ENCODE measurements at places on chromosomes 13 and 19.
A peak's percentile ranks its signal among the peaks of the same experiment; 100 is the strongest.

GRCh38 chr19:3698974-3699740 lies 1.1 kb downstream of the PIP5K1C start:
- no peak for DNase-seq

- DNase-seq = no peak
Measured at GRCh38 chr13:48478391-48478790, 54.5 kb downstream of the RCBTB2 start.

GRCh38 chr13:98792785-98793495 lies 40.5 kb upstream of the SLC15A1 start:
- DNase-seq = no peak

DNA sequence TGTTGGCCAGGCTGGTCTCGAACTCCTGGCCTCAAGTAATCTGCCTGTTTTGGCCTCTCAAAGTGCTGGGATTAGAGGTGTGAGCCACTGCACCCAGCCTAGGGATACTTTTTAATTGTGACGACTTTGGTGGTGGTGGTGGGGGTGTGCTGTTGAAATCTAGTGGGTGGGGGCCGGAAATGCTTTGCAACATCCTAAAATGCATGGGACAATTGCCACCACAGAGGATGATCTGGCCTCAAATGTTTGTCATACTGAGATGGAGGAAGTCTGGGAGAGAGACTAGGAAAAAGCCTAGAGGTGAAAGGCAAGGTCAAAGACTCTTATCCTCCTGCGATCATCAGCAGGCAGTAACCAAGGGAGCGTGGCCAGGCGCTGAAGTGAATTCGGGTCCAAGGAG lies 1.4 kb downstream of the NWD1 start:
- no peak for DNase-seq

DNA sequence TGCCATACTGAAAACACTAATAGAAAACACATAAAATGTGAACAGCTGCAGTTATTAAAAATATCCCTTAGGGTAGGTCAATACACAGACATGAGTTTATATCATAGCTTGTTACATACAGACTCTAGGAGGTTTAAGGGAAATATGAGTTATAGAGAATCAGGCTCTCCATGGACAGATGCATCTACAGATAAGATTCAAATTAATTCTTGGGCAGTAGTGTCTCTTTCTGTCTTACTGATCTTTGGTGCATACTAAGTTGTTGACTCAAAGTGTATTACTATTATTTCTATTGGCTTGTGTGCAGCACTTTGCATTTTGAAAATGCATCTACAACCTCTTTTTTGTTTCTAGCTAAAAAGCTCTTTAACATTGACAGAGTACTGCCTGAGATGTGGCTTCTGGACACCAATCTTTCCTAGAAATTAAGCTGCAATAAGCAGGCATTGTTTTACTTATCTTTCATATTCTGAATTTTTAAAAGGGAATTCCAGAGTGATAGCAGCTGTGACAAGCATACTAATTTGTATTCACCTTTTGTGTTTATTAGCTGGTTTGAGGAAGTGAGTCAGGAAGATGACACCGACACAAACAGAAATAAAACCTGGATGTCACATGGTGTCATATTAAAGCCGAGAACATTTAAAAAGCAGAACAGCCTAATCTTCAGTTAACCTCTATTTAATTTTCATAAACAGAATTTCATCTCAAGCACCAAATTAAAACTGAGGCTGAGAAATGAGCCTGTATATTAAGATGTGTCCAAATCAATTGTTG lies 399.0 kb downstream of the PCDH9 start:
- no peak for DNase-seq

DNA sequence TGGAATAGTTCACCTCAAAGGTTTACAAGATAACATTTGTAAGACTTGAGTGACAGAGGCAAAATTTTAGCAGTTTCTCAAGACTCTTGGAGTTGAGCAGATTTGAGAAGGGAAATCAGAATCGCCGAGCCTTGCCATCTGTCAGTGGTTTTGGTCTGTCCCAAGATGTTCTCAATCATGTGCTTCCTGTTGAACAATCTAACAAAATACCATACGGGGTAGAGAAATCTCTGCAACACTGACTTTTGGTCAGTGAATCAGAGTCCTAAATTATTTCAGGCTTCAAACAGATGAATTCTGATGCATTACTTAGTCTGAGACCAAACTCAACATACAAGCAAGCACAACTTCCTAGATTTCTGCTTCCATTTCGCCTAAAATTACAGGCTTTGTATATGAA lies 3.8 kb downstream of the KCTD12 start:
- DNase-seq = peak; percentile 19

DNA sequence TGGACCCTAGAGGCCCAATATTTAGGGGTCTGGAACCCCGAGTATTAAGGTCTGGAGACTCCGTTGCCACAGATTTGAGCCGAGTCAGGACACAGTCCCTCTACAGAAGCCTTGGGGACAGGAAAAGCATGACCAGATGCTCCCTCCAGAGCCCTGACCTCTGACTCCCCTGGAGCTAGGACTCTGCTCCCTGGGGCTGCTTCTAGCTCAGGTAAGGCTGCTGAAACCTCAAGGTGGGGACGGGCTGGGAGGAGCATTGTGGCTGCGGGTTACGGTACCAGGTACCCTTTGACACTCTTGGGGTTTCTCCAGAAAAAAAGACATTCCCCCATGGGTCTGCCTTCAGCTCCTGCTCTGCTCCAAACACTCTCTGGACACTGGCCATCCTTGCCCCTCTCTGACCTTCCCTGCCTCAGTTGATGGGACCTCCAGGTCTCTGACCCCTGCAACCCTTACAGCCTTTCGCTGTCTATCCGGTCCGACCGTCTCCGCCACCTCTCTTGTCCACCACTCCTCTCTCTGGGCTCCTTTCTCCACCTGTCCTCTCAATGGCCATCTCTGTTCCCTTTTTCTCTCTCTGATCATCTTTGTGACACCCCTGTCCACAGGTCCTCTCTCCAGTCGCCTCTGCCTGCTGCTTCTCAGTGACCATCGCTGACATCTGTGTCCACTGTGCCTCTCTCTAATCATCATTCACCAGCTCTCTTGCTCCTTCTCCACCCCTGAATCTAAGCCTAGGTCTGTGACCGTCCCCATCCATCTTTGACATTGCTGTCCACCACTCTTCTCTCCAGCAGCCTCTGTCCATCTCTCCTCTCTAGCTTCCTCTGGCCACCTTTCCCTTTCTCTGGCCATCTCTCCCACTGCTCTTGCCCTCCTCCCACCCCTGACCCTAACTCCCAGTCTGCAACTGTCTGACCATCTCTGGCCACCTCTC lies 1.4 kb downstream of the LRFN3 start:
- no peak for DNase-seq

DNA sequence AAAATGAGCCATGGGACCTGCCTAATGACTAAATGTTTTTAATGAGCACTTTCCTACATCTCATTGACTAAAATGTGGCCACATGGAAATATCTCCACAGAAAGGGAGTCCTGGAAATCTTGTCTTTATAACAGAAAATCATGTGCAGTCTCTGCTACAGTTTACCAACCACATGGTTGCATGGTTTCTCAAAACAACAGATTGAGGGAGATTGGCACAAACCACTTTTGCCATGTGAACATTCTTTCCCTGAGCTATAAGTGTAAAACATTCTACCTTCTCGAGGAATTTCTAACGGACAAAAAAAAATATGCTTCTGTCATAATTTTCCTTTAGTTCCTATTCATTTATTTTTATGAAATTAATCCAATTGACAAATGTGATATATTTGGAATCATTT lies 218.9 kb upstream of the SLITRK5 start:
- DNase-seq = no peak

DNA sequence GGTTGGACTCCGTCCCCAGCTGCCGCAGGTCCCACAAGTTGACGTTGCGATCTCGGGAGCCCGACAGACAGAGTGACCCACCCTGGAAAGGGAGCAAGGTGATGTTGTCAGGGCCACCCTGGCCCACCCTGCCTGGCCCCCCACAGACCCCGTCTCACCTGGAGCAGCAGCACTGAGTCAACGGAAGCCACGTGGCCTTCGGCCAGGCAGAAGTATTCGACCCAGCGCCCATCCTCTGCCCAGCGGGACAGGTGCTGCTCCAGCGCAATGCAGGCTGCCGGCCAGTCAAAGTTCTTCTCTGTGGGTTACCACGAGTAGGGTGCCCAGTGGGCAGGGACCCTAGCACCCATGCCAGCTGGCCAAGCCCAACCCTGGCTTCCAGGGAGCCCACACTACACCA lies 1.8 kb downstream of the FBXW9 start:
- DNase-seq = no peak

- no peak for DNase-seq
Measured at GRCh38 chr19:43552198-43552450, 19.1 kb downstream of the ZNF575 start.

- no peak for DNase-seq
Measured at GRCh38 chr19:28075229-28075628, 1137.7 kb downstream of the UQCRFS1 start.

DNA sequence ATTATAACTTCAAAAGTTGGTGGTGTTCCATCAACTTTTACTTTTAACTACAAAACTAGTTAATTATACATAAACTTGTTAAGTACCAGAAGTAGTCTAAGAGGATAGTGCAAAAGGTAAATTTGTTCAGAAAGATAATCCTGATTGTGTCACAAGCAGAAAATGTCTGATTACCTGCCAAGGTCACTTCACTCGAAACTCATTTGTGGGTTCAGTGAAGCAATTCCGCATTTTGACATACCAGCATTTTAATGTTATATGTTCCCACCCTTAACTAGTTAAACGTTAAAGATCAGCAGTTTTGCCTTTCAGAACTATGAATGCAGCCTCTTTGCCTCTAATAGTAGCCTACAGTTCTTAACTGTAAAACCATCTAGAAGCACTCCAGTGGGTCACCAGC lies 5.6 kb downstream of the EDNRB start:
- no peak for DNase-seq

DNA sequence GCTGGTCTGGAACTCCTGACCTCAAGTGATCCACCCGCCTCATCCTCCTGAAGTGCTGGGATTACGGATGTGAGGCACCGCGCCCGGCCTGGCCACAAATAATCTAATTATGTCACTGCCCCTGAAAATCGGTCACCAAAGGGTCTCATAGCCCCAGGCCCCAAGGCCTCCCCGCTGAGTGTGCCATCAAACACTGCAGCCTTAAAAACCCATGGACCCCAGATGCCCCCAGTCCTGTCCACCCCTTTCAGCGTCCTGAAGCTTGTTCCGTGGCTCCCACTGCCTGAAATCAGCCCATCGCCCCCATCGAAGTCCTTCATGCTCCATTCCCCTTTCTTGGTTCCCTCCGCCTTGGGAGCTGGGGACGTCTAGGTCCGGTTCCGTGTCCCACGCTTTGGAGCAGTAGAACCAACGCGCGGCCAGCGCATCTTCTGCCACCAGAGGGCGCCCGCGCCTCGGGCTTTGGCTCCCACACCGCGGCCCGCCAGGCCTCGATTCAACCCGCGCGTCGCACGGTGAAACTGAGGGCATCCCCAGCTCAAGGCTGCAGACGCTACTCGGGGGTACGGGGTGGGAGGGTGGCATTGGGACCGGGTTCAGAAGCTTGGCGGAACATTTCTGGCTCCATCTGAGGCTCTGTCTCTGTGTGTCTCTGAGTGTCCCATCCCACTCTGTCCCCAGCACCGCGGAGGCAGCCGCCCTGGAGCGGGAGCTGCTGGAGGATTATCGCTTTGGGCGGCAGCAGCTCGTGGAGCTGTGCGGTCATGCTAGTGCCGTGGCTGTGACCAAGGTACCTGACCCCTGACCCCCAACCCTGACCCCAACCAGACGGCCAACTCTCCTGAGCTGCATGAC lies 3.5 kb downstream of the YJEFN3 start:
- peak; percentile 35 for DNase-seq

DNA sequence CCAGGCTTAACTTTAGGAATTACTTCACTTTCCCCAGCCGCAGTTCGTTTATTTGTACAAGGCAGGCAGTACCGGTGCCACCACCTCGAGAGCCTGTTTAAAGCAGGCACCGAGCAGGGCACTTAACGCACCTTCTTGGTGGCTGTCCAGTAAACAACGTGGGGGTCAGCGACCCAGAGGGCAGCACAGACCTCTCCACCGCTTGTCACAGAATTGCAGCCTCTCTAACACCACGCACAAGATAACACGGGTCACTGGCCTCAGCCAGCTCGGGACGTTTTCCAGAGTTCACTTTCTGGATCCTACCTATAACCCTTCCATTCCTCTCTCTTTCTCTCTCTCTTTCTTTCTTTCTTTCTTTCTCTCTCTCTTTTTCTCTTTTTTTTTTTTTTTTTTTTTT lies 16.8 kb upstream of the ELAVL1 start:
- DNase-seq = no peak

DNA sequence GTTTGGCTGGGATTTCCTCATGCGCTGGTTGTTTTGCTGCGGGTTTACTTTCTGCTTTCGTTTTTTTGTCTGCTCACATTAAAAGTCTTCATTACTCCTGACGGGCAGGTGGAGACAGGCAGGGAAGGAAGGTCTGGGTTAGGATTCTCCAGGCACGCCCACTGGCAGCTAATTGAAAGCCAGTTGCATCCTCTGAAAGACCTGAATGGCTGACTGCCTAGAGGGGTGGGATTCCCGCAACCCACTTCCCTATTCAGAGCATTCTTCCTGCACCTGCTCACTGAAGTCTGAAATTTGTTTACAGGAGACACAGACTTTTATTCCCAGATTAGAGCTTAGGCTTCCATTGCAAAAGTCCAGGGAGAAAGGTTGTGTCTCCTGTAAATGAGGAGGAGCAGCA lies 172.0 kb downstream of the UQCRFS1 start:
- DNase-seq = no peak

DNA sequence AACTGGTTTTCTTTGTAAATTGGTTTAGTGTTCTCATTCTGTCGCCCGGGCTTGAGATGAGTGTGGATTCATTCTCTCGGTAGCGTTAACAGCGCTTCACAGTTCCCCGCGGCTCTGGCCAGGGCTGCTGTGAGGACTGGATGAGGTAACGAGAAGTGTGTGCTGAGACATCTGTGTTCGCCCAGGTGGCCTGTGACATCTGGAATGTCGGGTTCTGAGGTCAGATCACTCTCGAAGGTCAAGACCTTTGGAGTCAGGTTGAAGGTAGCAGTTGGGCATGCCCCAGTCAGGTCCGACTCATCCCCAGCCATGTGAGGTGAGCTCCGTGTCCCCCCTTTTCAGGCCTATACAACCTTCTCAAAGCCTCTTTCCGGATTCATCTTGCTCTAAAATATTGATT lies 13.4 kb upstream of the TUBGCP3 start:
- DNase-seq = no peak

GRCh38 chr13:79529817-79530216 lies 48.9 kb downstream of the NDFIP2 start:
- DNase-seq = no peak

- DNase-seq = no peak
Measured at GRCh38 chr13:110154410-110154933, 152.5 kb downstream of the COL4A1 start.

DNA sequence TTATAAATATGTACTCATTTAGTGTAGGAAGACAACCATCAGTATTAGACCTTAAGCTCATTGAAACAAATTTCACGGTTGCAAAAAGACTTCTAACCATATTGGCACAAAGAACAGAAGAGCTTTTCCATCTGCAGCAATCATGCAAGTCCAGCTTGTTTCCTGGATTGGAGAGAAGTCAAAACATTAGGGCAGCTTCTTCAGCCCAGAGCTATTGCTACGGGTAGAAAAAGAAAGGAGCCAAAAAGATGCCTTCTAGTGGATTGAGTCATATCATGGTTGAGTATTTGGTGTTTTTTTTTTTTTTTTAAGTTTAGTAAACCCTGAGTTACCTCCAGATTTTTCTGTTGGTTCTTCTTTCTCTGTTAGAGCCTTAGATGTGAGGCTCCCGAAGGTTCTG lies 99.8 kb downstream of the WDFY2 start:
- DNase-seq = no peak

GRCh38 chr13:85436029-85436428 lies 363.2 kb downstream of the SLITRK6 start:
- no peak for DNase-seq

Data from NCI-H1694 treated with DMSO at 0.1 percent for 48 hours (cell line).